ENCODE measurements at places on chromosomes 11 and 22.

- peak; percentile 32 for DNase-seq
Observed at GRCh38 chr11:131038597-131038996, 122.3 kb upstream of the SNX19 start.

DNA sequence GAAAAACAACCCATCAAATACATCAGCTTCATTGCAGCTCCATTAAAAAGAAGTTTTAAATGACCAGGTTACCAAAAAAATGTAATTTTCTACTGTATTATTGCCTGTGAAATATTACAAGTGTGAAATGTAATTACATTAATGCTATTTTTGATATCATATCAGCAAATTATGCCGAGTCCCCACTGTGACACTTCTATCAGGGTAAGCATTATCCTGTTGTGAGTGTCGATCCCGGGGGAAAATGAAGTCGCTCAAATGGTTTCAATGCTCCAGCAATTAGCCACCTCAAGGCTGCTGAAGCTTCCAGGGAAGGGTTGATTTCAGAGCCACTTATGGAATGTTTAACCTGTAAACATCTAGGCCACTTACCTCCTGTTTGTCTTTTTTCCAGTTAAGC is 70.4 kb downstream of the RCN1 start:
- DNase-seq: no peak

DNA sequence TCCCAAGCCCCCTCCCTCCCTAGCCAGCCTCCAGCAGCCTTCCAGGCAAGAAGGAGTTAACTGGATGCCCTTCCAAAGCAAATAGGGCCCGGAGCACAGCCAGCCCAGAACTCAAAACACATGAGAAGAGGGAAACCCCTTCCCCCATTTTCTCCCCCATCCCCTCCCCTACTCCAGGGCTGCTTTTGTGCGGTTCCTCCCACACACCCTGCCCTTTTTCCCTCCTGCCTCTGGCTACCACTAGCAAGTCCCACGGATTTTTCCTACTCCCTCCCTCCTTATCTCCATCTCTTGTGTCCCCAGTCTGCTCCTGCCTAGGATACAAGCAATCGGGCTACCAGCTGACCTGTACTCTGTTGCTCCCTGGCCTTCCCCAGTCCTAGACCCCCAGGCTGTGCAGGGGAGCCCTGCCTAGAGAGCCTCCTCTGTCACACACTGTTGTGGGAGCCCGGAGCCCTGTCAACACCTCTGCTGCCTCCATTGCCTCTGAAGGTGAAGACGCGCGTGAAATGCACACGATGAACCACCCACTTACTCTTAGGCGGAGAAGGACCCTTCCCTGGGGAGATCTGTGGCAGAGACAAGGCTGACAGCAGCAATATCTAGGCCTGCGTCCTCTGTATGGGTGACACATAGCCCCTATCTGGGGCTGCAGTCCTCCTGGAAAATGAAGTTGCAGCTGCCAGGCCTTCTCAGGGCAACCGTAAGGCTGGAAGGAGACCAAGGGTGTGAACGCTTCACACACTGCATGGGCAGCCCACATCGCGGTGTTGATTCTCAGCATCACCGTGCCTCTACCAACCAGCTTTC is 282.8 kb downstream of the MN1 start:
- DNase-seq: no peak

GRCh38 chr11:23453522-23453921 is 593.2 kb upstream of the CCDC179 start:
- DNase-seq: no peak

DNA sequence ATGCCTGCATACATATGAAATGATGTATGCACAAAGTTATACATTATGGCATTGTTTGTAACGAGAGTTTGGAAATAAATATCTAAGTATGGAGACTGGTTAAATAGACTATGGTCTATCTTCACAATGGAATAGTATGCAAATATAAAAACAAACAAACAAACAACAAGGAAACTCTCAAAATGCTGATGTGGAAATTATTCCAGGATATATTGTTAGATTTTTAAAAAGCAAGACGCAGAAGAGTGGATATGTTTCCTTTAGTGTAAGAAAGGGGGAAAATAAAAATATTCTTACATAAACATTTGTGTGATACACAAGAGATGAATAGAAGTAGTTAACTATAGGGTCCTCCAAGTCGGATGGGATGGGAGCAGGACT is 10.8 kb upstream of the CRKL start:
- DNase-seq: no peak

- DNase-seq: no peak
Observed at GRCh38 chr11:61477727-61478148, 30.8 kb upstream of the LRRC10B start.

DNA sequence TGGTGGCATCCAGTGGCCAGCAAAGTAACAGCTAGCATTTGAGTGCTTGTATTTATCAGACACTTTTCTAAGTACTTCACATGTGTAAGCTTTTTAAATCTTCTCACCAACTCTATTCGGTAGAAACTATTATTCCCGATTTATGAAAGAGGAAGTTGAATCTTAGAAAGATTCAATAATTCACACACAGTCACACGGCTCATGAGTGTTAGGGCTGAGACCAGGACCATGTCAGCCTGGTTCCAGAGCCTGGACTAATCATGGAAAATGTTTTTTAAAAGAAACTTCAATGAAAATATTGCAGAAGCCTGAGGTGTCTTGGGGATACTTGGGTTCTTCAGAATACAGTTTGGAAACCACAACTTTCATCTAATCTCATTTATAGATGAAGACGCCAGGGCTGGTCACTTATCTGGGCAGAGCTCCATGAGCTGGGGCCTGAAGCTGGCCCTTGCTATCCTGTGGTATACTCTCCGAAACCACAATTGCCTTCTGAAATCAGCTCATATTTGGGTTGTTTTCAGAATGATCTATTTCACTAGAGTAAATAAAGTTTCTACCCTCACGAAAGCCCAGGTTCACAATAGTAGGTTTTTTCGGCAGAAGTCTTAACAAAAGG is 4.3 kb upstream of the CRTAM start:
- no peak for DNase-seq

DNA sequence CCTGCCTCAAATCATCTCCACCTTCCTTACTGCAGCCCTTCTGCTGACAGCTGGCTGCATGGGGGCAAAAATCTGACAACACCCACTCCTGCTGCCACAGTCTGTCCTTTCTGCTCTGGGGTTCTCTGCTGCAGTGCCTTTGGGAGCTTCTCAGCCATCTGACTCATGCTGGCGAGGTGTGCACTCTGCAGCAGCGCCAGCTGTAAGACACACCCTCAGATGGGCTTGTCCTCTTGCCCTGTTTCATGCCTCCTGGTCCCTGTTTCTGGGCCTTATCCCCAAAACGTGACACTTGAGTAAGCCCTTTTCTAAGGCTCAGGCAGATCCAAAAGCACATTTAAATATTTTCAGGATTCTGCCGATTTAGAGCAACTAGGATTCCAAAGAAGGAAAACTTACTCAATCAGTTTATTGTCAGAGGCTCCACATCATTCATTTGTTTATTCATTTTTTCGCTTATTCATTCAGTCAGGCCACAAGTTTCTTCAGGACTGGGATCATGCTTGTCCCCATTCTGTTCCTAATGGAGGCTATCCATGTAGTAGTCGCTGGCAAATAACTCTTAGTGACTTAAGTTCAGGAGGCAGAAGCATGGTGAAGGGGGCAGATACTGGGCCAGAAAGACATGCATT is 60.2 kb downstream of the SMIM38 start:
- DNase-seq: peak; percentile 68

DNA sequence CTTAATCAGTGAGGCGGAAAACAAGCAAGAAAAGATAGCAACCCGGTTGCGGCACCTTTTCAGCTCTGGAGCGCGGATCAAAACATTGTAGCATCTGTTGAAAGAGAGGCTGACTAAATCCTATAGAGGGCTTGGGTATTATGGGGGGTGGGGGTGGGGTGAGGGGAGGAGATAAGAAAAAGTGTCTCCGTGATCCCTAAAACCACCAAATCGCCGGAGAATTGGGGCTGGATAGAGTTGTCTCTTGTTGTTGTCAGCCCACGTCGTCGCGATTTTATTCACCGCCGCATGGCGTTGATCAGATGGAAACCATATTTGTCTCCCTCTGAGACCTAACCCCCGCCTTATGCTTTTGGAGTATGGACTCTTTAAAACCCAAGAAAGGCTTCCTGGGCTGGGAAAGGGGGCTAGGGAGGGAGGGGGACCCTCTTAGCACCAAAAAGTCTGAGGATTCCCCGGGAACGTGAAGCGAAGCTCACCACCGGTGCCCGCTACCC is 13.0 kb downstream of the PAX6 start:
- DNase-seq: no peak

GRCh38 chr11:10900681-10901415 is 43.0 kb upstream of the ZBED5 start:
- peak; percentile 87 for DNase-seq

GRCh38 chr11:22671751-22672150 is 5.3 kb downstream of the GAS2 start:
- DNase-seq: no peak

All from mammary epithelial cell (primary cell).